ENCODE measurements at places on chromosomes 3 and 15. TPM values are rescaled to one million over a fixed set of nuclear protein-coding genes. Genes with fewer than 3 reads are reported as not detected.

DNA sequence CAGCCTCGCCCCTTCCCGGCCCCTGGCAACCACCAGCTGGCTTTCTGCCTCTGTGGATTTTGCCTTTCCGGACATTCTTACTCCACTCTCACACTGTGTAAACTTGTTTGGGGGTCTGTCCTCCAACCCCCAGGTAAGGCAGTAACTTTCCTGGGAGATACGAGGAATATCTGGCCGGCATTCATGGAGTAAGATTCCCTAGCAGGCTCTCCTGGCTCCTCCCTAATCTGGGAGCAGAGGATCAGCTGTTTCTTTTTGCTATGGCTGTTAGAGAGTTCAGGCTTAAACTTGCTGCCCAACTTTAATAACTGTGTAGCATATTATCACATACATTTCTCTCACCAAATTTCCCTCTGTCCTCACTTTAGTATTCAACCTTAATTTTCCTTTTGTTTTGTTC is 64.3 kb downstream of the IGF2BP2 start:
- no peaks in the 10 kb centered on the region for H3K27me3 ChIP-seq
- H3K27ac ChIP-seq: no peak overlapping the region
- DNase-seq: no peak
- H3K4me1 ChIP-seq: peaks cover 62% of the 10 kb centered on the region

Gene PDCD10
- total RNA-seq: 39.6 TPM

DNA sequence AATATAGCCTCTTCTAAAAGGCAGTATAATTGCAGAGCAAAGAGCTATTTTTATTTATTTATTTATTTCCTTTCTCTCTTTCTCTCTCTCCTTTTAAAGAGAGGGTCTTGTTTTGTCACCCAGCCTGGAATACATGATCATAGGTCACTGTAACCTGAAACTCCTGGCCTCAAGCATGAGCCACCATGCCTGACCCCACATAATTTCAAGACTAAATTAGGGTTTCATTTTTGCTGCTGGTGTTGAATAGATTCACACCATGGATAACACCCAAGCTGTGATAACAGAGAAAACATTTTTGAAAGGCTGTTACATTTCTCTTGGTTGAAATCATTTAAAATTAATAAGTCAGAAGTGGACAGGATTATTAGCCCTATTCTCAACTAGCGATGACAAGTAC is 131.6 kb downstream of the LEKR1 start:
- no peak overlapping the region for H3K4me3 ChIP-seq
- H3K27me3 ChIP-seq: no peaks in the 10 kb centered on the region
- no peaks in the 10 kb centered on the region for H3K36me3 ChIP-seq
- no peak for DNase-seq
- no peak overlapping the region for H3K27ac ChIP-seq
- H3K4me1 ChIP-seq: no peaks in the 10 kb centered on the region

- no peaks in the 10 kb centered on the region for H3K27me3 ChIP-seq
- no peak for DNase-seq
Measured at GRCh38 chr3:100984308-100984707, 8.9 kb downstream of the ABI3BP start.

DNA sequence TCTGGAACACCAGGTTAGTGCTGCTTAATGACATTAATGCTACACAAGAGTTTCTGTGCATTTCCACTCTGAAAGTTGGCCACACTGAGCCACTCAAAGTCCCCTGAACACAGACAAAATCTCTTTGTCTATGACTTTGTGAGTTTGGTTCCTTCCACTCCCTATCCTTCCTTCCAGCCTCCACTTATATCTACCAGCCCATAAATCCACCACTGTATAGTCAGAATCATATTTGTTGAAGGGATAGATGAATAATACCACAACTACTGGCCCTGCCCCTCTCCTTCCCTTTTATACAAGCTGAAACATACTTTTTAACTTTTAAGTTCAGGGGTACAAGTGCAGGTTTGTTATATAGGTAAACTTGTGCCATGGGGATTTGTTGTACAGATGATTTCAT is 127.5 kb downstream of the ABHD5 start:
- no peaks in the 10 kb centered on the region for H3K4me1 ChIP-seq
- no peak overlapping the region for H3K4me3 ChIP-seq
- H3K27me3 ChIP-seq: no peaks in the 10 kb centered on the region
- no peak overlapping the region for H3K27ac ChIP-seq

Gene LMLN
- 7.7 TPM for total RNA-seq

Gene OR5K2
- not detected for total RNA-seq

- H3K4me3 ChIP-seq: no peak overlapping the region
- peaks cover 9% of the 10 kb centered on the region for H3K4me1 ChIP-seq
- H3K27me3 ChIP-seq: no peaks in the 10 kb centered on the region
- H3K36me3 ChIP-seq: no peaks in the 10 kb centered on the region
- peak; percentile 72 for DNase-seq
Measured at GRCh38 chr15:59174835-59175831, 31.5 kb upstream of the LDHAL6B start.

GRCh38 chr3:196135693-196136639 is 54.1 kb upstream of the TFRC start:
- H3K36me3 ChIP-seq: no peaks in the 10 kb centered on the region
- no peaks in the 10 kb centered on the region for H3K4me1 ChIP-seq
- H3K27me3 ChIP-seq: no peaks in the 10 kb centered on the region
- no peak overlapping the region for H3K27ac ChIP-seq
- DNase-seq: no peak
- H3K4me3 ChIP-seq: no peak overlapping the region

DNA sequence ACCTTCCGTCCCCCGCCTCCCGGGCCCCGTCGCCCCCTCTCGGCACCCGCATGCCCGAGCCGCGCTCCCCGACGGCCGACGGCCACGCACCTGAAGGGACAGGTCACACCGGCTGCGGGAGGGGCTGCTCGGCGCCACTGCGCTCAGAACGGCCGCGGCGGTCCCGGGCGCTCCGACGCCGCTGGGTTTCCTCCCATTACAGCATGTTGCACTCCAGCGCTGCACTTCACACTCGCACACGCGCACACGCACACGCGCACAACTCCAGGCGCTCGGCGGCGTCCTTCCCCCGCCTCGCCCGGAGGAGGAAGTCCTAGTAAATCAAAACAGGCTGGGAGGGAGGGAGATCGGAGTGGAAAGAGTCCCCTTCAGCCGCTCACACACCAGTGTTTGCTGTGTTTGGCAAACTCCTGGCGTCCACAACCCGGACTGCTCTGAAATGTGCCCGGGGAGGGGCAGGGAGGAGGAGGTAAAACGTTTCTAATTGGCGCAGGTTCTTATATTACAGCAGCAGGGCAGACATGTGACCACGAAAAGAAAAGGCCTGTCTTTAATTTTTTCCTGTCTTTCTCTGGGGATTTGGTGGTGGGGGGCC is 76.7 kb upstream of the VGLL4 start:
- H3K4me1 ChIP-seq: peaks cover 8% of the 10 kb centered on the region
- H3K4me3 ChIP-seq: peak overlapping the region; percentile 93
- no peaks in the 10 kb centered on the region for H3K36me3 ChIP-seq
- peaks cover 42% of the 10 kb centered on the region for H3K27me3 ChIP-seq

Gene LRTM1
- total RNA-seq: not detected

GRCh38 chr3:68328049-68328448 is 604.3 kb downstream of the TAFA4 start:
- H3K27me3 ChIP-seq: no peaks in the 10 kb centered on the region
- no peak for DNase-seq
- no peaks in the 10 kb centered on the region for H3K36me3 ChIP-seq
- no peak overlapping the region for H3K4me3 ChIP-seq

Gene MEX3B
- total RNA-seq: 12.7 TPM

DNA sequence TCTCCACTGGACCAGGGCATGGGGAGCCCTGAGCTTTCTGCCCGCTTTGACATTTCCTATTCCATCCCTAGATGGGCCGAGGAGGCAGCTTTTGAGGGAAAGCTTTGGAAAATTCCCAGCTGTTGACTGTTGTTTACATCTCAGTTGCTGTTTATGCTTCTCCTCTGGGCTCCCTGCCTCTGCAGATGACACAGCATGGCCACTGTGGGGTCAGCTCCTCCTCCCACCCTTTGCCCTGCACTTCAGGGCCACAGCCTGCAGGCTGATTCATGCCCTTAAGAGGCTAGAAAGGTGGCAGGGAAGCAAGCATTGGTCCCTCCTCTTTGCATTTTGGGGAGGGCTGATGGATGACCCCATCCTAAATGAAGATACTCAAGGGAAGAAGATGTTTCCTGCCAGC is 8.5 kb upstream of the CTXND1 start:
- no peak overlapping the region for H3K27ac ChIP-seq
- H3K27me3 ChIP-seq: peaks cover 70% of the 10 kb centered on the region
- H3K36me3 ChIP-seq: no peaks in the 10 kb centered on the region
- DNase-seq: no peak
- H3K4me3 ChIP-seq: no peak overlapping the region
- H3K4me1 ChIP-seq: no peaks in the 10 kb centered on the region

GRCh38 chr3:155078711-155079467 is 1.2 kb upstream of the MME start:
- no peaks in the 10 kb centered on the region for H3K36me3 ChIP-seq
- peak; percentile 36 for DNase-seq
- peaks cover 43% of the 10 kb centered on the region for H3K27me3 ChIP-seq
- no peak overlapping the region for H3K27ac ChIP-seq
- H3K4me3 ChIP-seq: peak overlapping the region; percentile 57

Gene NOX5
- 0.12 TPM for total RNA-seq

- H3K4me3 ChIP-seq: peak within 1 kb of the TSS; percentile 25
- H3K27me3 ChIP-seq: peaks cover 89% of the 10 kb centered on the region
- H3K27ac ChIP-seq: no peak within 1 kb of the TSS
Measured at GRCh38 chr15:25863111-25863967, at the start of gene ATP10A. Gene ATP10A, minus strand, starts transcription at chr15:25863327. Its CDS starts 231 bp downstream, at chr15:25863096.
